ENCODE measurements at places on chromosomes 11 and 22.
A peak's percentile ranks its signal among the peaks of the same experiment; 100 is the strongest.

- DNase-seq = no peak
Observed at GRCh38 chr11:1783725-1784529, 20.2 kb upstream of the CTSD start.

- DNase-seq = no peak
Observed at GRCh38 chr22:40603088-40603605, 33.4 kb downstream of the MRTFA start.

GRCh38 chr11:133621611-133622010, 89.3 kb upstream of the OPCML start:
- no peak for DNase-seq

- DNase-seq = no peak
Observed at GRCh38 chr11:117670443-117670842, 126.6 kb downstream of the DSCAML1 start.

- no peak for DNase-seq
Observed at GRCh38 chr11:45341372-45341771, 55.2 kb upstream of the SYT13 start.

DNA sequence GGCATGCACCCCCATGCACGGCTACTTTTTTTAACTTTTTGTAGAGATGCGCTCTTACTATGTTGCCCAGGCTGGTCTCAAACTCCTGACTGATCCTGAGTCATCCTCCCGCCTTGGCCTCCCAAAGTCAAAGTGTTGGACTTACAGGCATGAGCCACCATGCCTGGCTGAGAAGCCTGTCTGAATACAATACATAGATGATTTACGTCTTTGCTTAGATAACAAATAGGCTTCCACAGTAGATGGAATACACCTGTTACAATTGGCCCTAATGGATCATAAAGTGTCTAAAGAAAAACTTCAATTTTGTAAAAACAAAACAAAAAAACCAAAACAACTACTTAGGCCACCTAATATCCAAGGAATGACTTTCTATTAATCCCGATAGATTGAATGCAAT, 13.0 kb upstream of the CLTCL1 start:
- DNase-seq = no peak

DNA sequence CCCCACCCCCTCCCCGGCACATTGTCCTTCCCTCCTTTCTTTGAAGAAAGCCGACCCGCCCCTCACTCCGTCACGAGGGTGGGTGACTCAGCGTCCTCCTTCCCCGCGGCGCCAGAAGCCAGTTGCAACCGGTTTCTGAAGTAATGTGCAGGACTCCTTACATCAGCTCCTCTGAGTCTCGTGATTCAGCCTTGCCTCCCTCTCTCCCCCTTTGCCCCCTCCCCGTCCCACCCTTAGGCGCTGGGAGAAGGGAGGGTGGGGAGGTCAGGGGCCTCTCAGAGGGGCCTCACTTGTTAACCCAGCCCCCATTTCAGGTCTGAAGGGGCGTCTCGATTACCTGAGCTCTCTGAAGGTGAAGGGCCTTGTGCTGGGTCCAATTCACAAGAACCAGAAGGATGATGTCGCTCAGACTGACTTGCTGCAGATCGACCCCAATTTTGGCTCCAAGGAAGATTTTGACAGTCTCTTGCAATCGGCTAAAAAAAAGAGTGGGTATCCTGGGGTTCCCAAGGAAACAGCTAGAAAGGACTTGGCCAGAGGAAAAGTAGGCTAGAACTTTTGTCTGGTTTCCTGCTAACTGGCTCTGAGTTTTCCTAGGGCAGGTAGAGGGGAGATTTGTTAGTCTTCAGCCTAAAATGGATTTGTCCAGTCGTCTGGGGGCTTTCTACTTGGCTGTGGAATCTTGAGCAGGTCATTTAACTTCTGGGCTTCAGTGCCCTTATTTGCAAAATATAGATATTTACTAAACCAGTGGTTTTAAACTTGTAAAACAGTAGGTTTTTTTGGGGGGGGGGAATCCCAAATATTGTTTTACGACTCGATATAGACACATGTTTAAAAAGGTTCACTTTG, 1.1 kb downstream of the SLC3A2 start:
- DNase-seq = peak; percentile 98

DNA sequence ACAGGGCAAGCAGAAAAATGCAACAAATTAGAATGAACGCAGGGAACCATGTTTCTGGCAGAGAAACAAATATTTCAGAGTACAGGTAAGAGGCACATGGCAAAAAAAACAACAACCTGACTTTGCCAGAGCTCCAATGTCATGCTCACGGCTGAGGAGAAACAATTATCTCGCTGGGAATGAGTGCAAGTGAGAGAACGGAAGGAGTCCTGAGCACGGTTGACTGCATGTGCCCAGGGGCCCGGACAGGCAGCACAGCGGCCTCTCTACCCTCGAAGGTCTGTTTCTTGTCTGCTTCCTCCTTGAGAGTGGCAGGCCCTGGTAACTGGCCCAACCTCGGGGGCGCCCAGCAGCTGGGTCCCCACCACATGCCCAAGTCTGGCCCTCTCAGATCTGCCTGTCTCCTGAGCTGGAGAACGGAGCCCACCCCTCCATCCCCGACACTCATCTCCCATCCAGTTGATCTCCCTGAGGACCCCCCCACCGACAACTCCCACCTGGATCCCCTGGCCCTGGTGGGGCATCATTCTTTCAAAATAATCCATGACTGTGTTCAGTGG, 24.6 kb upstream of the RTN4R start:
- DNase-seq = no peak

GRCh38 chr22:38162881-38163843, 18.5 kb downstream of the PLA2G6 start:
- DNase-seq = no peak

DNA sequence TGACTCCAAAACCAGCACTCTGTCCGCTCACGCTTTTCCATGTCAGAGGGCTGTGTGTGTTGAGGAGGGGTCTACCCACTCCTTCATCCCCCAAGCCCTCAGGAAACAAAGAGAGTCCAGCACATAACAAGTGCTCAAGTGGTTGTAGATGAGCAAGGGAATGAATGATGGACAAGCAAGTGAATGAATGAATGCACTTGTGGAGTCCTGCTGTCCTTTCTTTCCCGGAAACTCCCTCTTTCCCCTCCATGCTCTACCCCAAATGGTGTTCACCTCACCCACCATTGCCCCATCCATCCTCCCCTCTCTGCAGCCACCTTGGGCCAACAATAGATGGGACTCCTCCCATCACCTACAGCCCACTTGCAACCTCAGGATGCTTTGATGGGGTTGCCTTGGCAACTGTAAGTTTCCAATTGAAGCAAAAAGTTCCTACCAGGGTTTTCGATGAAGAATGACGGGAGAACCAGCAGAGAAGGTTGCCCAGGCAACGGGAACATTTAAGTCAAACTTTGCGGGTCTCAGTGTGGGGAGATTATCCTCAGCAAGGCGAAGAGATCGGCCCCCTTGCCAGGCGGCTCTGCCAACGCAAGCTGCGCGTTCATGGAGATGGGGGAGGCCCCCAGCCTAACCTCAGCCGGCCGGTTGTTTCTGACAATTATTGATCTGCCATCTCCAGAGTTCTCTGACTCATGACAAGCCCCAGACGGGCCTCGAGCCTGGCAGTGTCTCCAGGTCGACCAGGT, 51.1 kb downstream of the MCM5 start:
- no peak for DNase-seq

DNA sequence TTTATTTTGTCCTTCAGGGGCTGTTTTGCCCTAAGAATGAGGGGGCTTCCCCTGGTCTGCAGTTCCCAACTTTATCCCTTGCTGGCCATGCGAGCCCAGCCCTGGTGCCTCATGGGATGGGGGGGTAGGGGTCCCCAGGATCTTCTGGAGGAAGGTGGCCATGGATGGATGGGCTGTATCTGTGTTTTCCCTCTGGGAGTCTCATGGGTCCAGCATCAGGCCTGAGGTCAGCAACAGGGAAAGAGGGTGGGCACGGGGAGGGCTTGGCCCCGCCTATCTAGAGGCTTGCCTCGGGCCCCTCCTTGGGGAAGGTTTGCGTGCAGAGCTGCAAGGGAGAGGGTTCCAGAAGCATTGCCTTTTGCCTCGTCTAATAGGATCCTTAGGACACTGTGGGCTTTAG, 10.8 kb upstream of the ADORA2A start:
- no peak for DNase-seq

- DNase-seq = no peak
Observed at GRCh38 chr11:30935861-30936260, 349.7 kb upstream of the MPPED2 start.

Measured in cardiac muscle cell (in vitro differentiated cells and primary cell).